Heart right ventricle (tissue), 16 donors: ENCODE measurements at places on chromosomes 6 and 20. TPM values are rescaled to one million over a fixed set of nuclear protein-coding genes. Genes with fewer than 3 reads are reported as not detected.

DNA sequence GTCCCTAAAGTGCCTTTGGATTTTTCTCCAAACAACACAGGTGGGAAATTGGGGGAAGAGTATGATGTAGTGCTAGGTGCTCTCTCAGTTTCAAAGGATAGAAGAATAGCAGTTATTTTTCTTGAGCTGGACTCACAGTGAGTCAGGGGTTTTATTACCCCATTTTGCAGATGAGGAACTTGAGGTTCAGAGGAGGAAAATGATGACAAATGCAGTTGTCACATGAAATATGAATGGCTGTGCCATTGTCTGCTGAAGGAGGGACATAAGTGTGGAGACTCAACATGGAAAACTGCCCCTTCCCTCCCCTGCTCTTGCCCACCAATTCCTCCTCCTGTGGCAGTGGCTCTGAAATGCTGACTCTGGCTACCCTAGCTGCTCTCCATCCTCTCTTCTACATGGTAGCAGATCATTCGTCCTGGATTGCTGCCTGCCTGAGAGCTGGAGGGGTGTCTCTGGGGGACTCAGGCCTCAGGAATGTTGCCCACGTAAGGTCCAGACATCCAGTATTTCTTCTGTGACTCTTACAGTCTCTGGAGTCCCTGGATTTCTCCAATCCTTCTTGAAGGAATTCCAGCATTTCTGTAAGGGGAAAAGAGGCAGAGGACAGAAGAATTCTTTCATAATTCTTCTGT lies 37.6 kb upstream of the EPB41L1 start:
- H3K36me3 ChIP-seq, result no peaks in the 10 kb centered on the region
- no peaks in the 10 kb centered on the region for H3K27me3 ChIP-seq
- H3K4me3 ChIP-seq, result no peak overlapping the region
- DNase-seq, result no peak
- no peaks in the 10 kb centered on the region for H3K4me1 ChIP-seq

DNA sequence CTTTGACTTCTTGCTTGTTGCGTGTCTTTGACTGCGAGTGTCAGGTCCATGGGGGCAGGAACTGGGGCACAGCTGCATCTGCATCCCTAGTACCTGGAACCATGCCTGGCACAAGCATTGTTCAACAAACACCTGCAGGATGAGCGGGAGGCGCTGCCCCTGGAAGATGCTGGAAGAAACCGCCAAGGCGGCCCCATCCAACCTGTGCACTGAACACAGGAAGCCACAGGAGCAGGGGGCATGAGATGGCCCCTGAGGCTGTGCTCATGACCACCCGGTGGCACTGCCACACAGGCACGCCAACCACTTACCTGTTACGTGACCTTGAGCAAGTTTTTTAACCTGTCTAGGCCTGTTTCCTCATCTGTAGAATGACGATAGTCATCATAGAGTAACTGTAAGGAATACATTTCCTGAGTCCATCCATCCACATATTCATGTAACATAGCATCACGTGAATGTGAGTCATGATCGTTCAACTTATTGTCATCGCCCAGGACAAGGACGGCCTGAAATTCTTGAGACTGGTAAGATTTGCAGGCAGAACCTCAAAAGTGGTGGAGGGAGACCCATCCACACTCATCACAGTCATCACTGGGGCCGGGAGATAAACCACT lies 374.2 kb downstream of the PREX1 start:
- H3K4me3 ChIP-seq, result no peak overlapping the region
- H3K36me3 ChIP-seq, result no peaks in the 10 kb centered on the region
- peaks cover 3% of the 10 kb centered on the region for H3K27me3 ChIP-seq

DNA sequence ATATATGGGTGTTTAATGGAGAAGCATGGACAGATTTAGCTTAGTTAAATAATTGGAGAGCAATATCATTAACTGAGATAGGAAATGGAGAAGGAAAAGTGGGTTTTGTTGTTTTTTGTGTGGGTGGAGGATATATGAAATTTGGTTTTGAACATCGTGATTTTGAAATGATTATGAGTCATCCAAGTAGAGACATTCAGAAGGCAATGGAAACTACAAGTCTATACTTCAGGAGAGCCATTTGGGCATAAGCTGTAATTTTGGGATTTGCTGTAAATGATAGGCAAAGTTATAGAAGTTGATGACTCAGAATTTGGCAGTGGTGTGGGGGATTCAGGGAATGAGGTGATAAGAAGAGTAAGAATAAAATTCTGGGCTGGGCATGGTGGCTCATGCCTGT lies 27.4 kb upstream of the FAM135A start:
- H3K27ac ChIP-seq, result no peak overlapping the region
- no peaks in the 10 kb centered on the region for H3K36me3 ChIP-seq
- no peak for DNase-seq
- H3K4me3 ChIP-seq, result no peak overlapping the region
- H3K27me3 ChIP-seq, result peaks cover 8% of the 10 kb centered on the region

GRCh38 chr6:151635741-151636140 lies 141.9 kb downstream of the CCDC170 start:
- no peak for DNase-seq
- no peak overlapping the region for H3K4me3 ChIP-seq
- H3K36me3 ChIP-seq, result no peaks in the 10 kb centered on the region
- H3K27me3 ChIP-seq, result no peaks in the 10 kb centered on the region

GRCh38 chr6:14475306-14475705 lies 357.7 kb downstream of the CD83 start:
- H3K36me3 ChIP-seq, result no peaks in the 10 kb centered on the region
- no peak for DNase-seq
- no peaks in the 10 kb centered on the region for H3K27me3 ChIP-seq
- H3K27ac ChIP-seq, result no peak overlapping the region

DNA sequence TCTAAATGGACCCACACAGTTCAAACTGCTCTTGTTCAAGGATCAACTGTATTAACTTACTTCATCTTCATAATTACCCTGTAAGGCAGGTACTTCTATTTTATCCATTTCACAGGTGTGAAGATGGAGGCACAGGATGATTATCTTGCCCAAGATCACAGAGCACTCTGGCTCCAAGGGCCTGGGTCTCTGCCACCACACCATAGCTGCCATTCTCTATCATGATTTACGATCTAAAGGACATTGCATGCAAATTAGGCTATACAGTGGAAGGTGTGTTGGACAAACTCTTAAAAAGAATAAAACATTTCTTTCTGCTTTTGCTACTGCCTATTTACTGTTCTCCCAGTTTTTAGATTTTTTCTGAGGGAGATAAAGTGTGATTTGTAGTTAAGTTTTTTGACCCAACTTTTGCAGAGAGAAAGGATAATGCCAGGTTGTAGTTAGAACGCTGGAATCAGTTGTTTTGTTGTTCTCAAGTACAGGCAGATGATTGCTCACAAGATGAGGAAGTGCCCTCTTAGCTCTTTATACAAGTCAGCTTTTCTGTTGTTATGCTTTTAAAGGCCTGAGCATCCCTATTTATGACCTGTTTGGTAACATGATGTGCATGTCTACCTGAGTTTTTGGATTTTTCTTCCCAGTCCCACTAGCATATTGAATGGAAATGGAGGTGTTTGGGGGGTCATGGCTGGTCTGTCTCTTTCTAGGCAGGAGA lies 247.9 kb downstream of the ZFAND3 start:
- H3K4me3 ChIP-seq, result no peak overlapping the region
- no peaks in the 10 kb centered on the region for H3K27me3 ChIP-seq
- no peak overlapping the region for H3K27ac ChIP-seq
- no peak for DNase-seq
- H3K36me3 ChIP-seq, result peaks cover 4% of the 10 kb centered on the region
- peaks cover 34% of the 10 kb centered on the region for H3K4me1 ChIP-seq

DNA sequence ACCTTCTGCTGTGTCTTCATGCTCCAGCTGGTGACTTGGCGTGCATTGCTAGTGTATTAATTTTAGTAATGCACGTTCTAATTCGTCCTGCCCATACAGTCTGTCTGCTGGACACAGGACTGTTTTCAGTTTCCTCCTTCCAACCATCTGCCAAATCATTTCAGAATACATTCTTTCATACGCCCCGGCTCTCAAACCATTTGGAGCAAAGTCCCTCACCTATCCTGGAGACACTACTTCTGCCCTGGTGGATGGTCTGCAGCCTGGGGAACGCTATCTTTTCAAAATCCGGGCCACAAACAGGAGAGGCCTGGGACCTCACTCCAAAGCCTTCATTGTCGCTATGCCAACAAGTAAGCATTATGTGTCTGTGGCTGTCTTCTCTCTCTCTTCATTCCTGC lies 60.5 kb downstream of the FNDC1 start:
- no peak overlapping the region for H3K4me3 ChIP-seq
- no peaks in the 10 kb centered on the region for H3K4me1 ChIP-seq
- no peak for DNase-seq
- H3K36me3 ChIP-seq, result no peaks in the 10 kb centered on the region
- H3K27me3 ChIP-seq, result peaks cover 56% of the 10 kb centered on the region
- peak overlapping the region; percentile 21 for H3K27ac ChIP-seq

DNA sequence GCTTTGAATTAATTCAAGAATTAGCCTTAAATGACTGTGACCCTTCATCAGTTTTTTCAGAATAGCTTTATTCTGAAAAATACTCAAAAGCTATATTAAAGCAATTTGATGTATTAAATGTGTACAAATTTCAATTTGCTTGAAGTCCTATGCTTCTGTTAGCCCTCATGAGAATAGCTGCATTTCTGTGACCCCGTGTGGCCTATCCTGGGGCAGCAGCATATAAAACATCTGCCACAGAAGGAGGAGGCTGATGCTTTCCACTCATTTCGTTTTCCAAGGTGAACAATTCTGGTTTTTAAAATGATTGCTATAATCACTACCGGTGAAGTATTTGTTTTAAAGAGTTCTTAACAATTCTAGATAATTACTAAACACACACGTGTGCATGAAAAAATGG lies 360.3 kb downstream of the BTBD9 start:
- no peak for DNase-seq
- H3K27me3 ChIP-seq, result no peaks in the 10 kb centered on the region
- H3K4me3 ChIP-seq, result no peak overlapping the region
- peaks cover 22% of the 10 kb centered on the region for H3K4me1 ChIP-seq
- no peak overlapping the region for H3K27ac ChIP-seq

DNA sequence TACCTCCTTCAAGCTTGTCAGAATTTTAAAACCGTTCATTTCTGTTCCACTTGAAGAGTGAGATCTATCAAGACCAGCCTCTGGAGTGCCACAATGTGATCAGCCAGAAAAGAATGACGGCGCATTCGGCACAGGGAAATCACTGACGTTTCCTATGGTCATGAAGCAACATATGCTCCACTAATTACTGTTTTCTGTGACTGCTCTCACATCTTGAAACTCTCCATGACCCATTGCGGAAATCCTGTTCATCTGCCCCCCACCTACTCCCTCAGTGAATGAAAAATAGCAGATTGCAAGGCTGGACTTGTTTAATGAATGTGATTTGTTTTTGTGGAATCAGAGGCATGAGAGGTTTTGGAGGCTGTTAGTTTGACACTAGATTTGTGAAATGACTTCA lies 53.2 kb downstream of the SAMD5 start:
- DNase-seq, result no peak
- H3K4me1 ChIP-seq, result no peaks in the 10 kb centered on the region
- H3K4me3 ChIP-seq, result no peak overlapping the region
- no peaks in the 10 kb centered on the region for H3K27me3 ChIP-seq

- no peak overlapping the region for H3K27ac ChIP-seq
- H3K36me3 ChIP-seq, result peaks cover 12% of the 10 kb centered on the region
- H3K4me1 ChIP-seq, result no peaks in the 10 kb centered on the region
- no peak overlapping the region for H3K4me3 ChIP-seq
- H3K27me3 ChIP-seq, result no peaks in the 10 kb centered on the region
Measured at GRCh38 chr20:46350201-46350985, 42.1 kb upstream of the CDH22 start.

- no peaks in the 10 kb centered on the region for H3K36me3 ChIP-seq
- DNase-seq, result peak; percentile 78
- peak overlapping the region; percentile 61 for H3K27ac ChIP-seq
- no peaks in the 10 kb centered on the region for H3K27me3 ChIP-seq
Measured at GRCh38 chr6:162538643-162539064, 188.9 kb downstream of the PRKN start.

DNA sequence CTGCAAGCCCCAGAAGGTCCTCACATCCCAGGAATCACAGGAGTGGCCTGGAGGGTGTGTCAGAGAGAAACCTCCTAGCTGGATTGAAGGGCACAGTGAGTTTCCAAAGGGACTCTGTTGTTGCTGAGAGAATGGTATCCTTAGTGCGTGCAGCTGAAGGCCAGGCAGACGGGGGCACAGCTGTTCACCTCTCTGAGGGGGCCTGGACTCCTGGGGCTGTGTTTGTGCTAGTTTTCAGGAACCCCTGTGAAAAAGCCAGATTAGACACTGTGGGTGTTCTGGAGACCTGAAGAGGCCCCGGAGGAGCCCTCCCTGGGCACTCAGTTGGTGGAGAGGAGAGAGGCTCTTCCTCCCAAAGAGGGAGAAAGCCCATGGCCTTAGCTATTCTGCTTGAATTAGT lies 223.4 kb downstream of the FARS2 start:
- DNase-seq, result no peak
- no peaks in the 10 kb centered on the region for H3K27me3 ChIP-seq
- H3K4me3 ChIP-seq, result no peak overlapping the region
- H3K36me3 ChIP-seq, result no peaks in the 10 kb centered on the region
- no peaks in the 10 kb centered on the region for H3K4me1 ChIP-seq
- H3K27ac ChIP-seq, result no peak overlapping the region

DNA sequence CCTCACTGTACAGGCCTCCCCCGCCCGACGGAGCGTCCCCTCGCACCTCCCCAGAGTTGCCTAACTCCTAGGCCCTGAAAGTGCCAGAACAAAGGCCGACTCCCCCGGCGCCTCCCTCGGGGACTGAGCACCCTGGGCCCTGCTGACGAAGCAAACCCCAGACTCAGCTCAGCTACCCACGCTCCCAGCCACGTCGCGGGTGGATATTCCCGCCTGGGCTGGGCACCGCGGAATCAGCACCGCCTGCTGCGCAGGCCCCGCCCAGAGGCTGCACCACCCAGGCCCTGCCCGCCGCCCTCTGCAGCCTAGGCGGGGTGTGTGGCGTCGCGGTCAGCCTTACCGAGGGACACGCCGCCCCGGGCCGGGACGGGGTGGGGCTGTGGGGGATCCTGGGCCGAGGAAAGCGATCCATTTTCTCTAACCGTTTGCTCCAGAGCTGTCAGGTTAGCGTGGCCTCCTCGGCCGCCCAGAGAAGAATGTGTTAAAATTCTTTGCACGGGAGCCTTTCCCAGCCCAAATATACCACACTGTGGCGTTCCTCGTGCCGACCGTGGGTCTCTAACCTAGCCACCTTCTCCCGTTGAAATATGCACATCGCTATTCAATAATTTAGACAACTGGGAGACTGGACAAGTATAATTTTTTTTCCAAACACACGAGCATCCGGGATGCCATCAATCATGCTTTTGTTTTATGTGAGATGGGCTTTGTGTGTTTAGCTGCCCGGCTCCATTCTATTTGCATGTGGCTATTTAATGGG lies 31.4 kb downstream of the TFAP2A start:
- no peaks in the 10 kb centered on the region for H3K36me3 ChIP-seq
- H3K4me3 ChIP-seq, result no peak overlapping the region
- no peak for DNase-seq
- no peaks in the 10 kb centered on the region for H3K4me1 ChIP-seq

GRCh38 chr20:43323592-43323991 lies 133.9 kb upstream of the PTPRT start:
- no peak for DNase-seq
- no peak overlapping the region for H3K27ac ChIP-seq
- peaks cover 7% of the 10 kb centered on the region for H3K27me3 ChIP-seq
- no peak overlapping the region for H3K4me3 ChIP-seq

- H3K27ac ChIP-seq, result no peak overlapping the region
- no peak overlapping the region for H3K4me3 ChIP-seq
- no peak for DNase-seq
- no peaks in the 10 kb centered on the region for H3K4me1 ChIP-seq
Measured at GRCh38 chr6:45697605-45698004, 318.1 kb downstream of the CLIC5 start.

The TOX2 gene
- total RNA-seq, result 1.6 TPM

The F13A1 gene
- 98.7 TPM for total RNA-seq

The ENPP3 gene
- 0.18 TPM for total RNA-seq

The THEMIS gene
- not detected for total RNA-seq

The MYCT1 gene
- 15.1 TPM for total RNA-seq
